ENCODE measurements at places on chromosomes 1 and 21. TPM values are rescaled to one million over a fixed set of nuclear protein-coding genes. Genes with fewer than 3 reads are reported as not detected.

GRCh38 chr1:116375887-116376728 lies 3.1 kb downstream of the ATP1A1 start:
- peak; percentile 96 for DNase-seq
- no peaks in the 10 kb centered on the region for H3K27me3 ChIP-seq
- H3K27ac ChIP-seq: peak overlapping the region; percentile 96
- no peaks in the 10 kb centered on the region for H3K36me3 ChIP-seq
- H3K4me1 ChIP-seq: peaks cover 8% of the 10 kb centered on the region

- peaks cover 15% of the 10 kb centered on the region for H3K4me1 ChIP-seq
- H3K27ac ChIP-seq: peak overlapping the region; percentile 96
- no peaks in the 10 kb centered on the region for H3K36me3 ChIP-seq
- DNase-seq: peak; percentile 94
- H3K27me3 ChIP-seq: no peaks in the 10 kb centered on the region
- H3K4me3 ChIP-seq: peak overlapping the region; percentile 63
These were observed 638 bp upstream of the TUFT1 start for GRCh38 chr1:151539321-151540020.

DNA sequence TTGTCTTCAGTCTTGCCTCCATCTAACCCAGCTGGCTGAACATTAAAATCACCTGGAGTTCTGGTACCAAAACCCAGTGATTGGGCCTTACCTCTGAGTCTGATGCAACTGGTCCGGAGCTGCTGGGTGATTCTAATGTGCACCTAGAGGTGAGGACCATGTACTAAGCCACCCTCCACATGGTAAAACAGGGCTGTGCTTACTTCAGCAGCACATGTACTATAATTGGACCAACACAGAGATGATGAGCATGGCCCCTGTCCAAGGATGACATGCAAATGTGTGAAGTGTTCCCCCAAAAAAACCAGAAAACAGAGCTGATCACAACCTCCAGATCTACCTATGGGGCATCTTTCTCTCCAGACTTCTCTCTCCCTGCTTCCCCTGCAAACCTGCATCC lies 37.0 kb downstream of the ELK4 start:
- H3K27ac ChIP-seq: no peak overlapping the region
- no peaks in the 10 kb centered on the region for H3K4me1 ChIP-seq
- no peak for DNase-seq
- H3K27me3 ChIP-seq: no peaks in the 10 kb centered on the region
- H3K36me3 ChIP-seq: no peaks in the 10 kb centered on the region
- no peak overlapping the region for H3K4me3 ChIP-seq

GRCh38 chr1:18058981-18059605 lies 48.5 kb upstream of the IGSF21 start:
- H3K4me3 ChIP-seq: no peak overlapping the region
- no peaks in the 10 kb centered on the region for H3K4me1 ChIP-seq
- H3K27ac ChIP-seq: no peak overlapping the region
- DNase-seq: no peak

CD34 gene
- total RNA-seq: 9.8 TPM
